ENCODE measurements at places on chromosomes 2 and 18.

- peak; percentile 76 for DNase-seq
These were observed 123.3 kb downstream of the CTIF start for GRCh38 chr18:48662011-48662661.

DNA sequence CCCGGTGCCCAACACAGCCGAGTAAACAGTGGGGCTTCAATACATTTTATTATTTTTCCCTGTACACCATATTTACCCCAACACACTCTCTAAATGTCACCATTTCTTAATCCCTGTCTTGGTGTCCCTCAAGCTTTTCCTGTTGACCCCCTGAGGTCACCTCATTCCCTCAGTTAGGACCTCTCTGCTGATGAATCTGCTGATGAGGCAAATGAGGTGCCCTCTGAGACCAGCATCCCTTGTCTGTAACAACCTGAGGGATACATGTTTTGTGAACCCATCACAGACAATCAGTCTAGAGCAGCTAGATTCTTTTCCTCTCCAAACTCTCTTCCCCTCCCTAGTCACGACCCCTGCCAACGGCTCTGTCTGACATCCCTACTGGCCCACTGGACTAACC, 127.6 kb downstream of the FSHR start:
- DNase-seq, result no peak

GRCh38 chr18:51559902-51560287, 362.4 kb upstream of the MEX3C start:
- no peak for DNase-seq

DNA sequence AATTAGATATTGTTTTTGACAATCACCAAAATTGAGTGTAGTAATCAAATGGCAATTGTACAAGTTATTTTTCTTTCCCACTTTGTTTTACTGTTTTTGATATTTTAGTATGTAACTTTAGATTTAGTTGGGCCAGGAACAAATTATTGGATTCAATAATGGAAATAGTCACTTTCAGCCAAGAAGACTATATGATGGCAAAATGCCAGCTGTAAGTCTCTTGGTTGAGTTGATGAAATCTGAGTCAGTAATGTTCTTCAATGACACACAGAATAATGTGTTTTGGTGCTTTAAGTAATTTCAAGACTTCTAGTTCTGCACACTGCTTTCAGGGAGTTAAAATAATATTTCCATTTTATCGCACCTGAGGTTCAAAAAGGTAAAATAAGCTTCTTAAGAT, 2022.0 kb upstream of the CELF4 start:
- DNase-seq, result peak; percentile 17

DNA sequence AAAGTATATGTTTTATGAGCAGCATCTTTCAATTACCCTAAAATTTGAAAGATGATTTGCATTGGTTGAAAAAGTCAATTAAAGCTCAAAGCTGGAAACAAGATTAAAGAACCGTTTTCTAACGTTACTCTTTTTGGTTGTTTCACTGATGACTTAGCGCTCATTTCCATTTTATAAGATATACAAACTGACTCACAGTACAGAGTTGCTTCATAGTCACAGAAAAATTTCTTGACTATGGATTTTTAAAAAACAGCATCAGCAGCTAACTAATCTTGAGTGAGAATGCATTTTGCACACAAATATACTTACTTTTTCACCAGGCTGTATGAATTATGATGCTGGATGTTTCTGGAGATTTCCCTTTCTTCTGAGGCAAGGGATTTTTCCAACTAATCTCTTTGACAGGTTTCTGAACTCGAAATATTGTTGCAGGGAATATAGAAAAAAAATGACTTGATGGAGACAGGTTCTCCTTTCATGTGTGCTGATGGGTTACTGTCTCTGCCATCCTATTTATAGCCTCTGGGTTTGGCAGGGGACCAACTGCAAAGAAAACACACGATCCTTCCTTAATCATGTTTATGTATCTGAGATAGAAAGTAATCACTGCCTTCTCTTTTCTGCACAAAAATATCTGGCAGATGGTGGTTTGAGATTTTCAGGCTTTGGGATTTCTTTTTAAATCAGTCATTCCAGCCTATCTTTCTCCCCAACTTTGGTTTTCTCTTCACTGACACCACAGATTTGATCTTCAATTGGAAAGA, 129.4 kb upstream of the DAPL1 start:
- DNase-seq, result no peak

DNA sequence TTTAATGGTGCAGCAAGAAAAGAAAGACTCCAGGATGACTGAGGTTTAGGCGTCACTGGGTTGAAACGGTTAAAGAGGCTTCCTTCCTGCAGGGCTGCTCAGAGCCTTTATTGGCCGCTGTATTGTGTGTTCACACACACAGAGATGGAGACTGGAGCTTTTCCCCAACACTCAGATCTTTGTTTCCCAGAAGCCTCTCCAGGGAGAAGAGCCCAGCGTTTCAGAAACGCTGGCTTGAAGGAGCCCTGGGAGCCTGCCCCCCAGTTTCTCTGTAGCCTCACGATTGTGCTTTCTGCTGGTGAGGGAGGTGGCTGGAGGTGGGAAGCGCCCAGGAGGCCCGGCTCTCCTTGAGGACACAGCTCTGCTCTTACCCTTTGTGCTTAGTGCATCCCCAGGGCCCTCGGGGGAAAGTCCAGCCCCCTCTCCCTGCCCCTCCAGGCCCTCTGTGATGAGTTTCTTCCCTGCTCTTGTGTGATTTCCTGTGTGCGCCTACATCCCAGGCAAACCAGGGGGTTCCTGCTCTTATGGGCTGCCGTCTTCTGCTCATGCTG, 37.1 kb downstream of the RRM2 start:
- DNase-seq, result no peak

DNA sequence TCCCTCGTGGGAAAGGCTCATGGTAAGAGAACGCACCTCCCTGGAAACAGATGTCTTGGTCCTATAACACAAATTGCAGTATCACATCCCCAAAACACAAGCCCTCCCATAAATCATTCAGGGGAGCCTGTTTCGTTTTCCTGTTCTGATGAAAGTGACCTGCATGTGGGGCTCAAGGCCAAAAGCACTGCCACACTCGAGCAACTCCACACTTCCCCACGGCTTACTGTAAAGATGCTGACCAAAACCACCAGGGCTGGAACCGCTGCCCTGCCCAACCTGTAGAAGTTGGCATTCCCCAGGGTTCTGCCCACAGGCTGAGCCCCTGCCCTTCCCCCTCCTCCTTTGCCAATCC, 139.7 kb downstream of the BCL11A start:
- no peak for DNase-seq

DNA sequence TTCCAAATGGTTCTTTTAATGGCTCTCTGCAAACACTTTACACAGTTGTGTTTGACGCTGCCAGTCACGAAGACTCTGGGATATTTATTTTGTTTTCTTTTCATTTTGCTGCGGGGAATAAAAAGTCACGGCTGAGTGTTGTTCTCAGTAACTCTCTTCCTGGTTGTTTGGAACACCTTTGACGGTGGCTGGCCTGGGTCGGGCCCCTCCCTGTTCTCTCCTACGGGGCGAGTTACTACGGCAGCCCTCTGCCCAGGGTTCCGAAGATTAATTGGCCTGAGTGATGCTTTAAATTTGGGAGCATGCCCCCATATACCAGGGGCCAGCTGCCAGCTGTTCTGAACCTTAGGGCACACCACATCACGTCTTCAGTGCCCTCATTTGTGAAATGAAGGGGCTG, 84.7 kb downstream of the GATA6 start:
- no peak for DNase-seq

- peak; percentile 38 for DNase-seq
These were observed 1.2 kb downstream of the KDSR start for GRCh38 chr18:63365876-63366212.

- DNase-seq, result no peak
These were observed 22.6 kb downstream of the CIB4 start for GRCh38 chr2:26618611-26619010.

DNA sequence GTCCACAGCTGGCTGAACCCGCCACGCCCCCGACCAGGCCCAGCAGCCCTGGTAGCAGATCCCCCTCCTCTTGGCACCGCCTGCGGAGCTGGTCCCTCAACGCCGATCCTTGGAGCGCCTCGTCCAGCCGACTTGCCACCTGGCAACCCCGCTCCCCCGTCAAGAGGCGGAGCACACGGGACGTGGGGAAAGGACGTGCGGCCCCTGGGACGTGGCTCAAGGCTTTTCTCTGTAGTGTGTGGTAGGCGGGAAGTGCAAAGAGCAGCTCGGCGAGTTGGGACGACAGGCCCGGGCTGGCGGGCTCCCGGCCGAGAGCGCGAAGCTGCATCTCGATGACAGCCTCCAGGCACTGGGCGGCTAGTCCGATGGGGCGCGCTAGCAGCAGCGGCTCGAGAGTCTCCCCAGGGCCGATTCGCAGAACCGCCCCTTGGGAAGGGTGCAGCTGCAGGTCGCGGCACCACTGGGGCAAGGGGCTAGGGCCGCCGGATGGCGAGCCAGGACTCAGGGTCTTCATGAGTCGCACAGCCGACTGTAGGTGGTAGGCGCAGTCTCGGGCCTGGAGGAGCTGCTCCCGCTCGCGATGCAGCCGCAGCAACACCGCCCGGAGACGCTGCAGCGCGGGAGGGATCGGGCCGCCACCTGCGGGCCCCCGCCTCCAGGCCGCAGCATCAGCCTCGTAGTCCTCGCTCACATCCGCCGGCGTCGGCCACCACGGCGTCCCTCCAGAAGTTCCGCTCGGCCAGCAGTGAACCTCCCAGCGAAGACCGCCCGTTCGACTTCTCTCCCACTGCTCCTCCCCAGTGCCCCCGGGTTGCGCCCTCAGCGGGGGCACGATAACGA, 617 bp downstream of the CCDC142 start:
- peak; percentile 73 for DNase-seq

GRCh38 chr2:55616551-55617174, 759 bp downstream of the PPP4R3B start:
- peak; percentile 75 for DNase-seq

DNA sequence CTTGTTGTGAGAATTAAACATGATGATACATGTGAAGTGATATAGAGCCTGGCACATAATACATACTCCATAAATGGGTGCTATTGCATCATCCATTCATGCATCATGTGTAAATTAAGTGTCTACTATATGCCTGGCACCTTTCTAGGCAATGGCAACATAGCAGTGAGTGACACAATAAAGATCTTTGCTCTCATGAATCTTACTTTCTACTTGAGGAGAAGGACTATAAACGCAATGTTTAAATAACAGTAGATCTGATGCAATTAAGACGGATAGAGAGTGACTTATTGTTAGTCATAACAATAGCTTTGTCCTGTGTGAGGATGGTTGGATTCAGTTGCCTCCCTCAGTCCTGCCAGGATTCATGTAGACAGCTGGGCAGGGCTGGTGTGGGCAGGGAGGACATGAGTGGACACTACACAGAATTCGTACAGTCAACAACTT, 88.4 kb upstream of the NPAS2 start:
- DNase-seq, result no peak

DNA sequence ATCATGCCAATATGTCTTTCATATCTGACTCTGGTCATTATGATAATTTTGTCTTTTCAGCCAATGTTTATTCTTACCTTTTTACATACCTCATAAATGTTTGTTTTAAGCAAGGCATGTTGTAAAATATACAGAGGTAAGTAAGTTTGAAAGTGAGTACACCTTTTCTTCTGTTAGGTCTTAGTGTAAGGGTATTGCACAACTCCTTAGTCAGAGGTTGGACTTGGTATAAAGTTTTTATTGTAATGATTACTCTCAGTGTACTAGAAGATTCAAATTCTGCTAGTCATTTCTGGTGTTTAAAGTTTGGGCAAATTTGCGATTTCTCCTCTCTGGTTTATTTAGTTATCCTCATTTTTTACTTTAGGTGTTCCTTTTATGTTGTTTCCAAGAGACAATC, 564.3 kb upstream of the FSIP2 start:
- DNase-seq, result no peak

DNA sequence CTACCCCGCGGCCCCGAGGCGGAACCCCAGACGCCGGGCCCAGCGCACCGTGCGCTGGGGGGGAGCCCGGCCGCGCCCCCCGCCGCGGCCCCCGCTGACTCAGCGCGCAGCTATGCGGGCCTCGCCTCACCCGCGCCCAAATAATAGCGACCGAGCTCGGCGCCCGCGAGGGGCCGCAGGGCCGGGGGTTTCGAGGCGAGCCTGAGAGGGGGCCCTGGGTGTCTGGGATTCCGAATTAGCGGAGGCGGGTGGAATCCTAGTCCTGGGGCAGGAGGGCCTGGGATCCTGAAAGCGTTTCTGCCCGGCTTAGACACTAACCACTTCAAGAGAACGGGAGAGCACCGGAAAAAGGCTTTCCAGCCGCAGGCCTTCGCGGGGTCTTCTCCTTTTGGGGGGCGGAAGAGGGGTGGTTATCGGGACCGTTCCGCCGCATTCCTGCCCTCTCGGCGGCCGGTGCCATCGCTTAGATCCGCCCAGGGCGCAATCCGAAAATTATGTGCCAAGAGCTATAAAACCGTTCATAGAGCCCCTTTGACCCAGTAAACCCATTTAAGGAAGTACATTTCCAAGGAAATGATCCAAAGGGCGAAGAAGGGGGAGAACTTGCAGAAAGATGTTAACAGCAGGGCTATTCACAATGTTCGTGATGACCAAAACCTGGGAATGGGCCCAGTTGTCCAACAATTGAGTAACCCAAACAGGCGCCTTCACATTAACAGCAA, 681 bp upstream of the ROCK2 start:
- DNase-seq, result peak; percentile 64

DNA sequence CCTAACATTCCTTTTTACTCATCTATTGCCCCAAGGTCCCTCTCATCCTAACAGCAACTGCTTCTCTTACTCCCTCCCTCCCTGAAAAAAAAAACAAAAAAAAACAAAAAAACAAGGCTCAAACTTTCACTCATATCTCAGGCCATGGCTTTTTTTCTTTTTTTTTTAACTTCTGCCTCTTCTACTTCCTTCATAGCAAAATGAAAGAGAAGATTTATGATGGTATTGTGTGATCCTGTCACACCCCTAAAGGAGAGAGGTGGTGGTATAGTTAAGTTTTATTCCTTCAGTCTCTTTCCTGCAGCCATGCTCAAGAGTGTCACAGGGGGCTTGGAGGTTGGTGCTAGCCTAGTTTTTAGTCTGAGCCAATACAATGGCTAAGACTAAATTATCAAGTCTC, 21.5 kb upstream of the EPC2 start:
- DNase-seq, result no peak

GRCh38 chr2:95121407-95122196, at the start of gene MRPS5:
TSS of gene MRPS5 (minus strand) at chr2:95121808. CDS start at chr2:95121791, 17 bp downstream.
- peak; percentile 91 for DNase-seq

GRCh38 chr2:239425631-239426030, 24.8 kb upstream of the HDAC4 start:
- DNase-seq, result no peak

GRCh38 chr2:178448968-178449661, 1.9 kb downstream of the PRKRA start:
- DNase-seq, result peak; percentile 20

Measured in hematopoietic multipotent progenitor cell treated with erythropoietin and hydrocortisone succinate and interleukin-3 and kit ligand, for 6 days (in vitro differentiated cells).